ENCODE measurements at places on chromosomes 2 and 18.

DNA sequence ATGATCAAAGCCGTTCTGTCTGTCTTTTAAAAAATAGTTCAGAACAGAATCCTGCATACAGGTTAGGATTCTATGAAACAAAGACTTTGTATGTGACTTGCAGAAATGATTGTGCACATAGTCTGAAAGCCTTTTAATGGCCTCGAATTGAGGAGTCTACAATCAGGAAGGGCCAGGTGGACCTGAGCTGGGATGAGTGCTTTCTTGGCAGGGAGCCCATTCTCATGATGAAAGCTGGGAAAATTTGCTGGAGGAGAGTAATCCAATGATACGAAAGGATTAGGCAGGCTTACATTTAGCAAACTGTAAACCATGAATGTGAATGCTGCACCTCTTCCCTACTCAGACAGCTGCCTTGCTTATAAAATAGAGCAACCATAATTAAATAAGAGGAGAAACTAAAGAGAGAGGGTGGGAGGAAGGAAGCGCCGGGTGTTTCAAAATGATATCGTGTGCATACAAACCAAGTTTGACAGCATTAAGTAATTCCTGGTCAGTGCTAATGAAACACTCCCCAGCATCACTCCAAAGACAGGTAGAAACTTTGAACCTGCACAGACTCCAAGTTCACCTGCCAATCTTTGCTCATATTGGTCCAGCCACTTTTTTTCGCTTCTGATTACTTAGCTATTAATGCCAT, 23.7 kb upstream of the CXCR4 start:
- no peak for DNase-seq

DNA sequence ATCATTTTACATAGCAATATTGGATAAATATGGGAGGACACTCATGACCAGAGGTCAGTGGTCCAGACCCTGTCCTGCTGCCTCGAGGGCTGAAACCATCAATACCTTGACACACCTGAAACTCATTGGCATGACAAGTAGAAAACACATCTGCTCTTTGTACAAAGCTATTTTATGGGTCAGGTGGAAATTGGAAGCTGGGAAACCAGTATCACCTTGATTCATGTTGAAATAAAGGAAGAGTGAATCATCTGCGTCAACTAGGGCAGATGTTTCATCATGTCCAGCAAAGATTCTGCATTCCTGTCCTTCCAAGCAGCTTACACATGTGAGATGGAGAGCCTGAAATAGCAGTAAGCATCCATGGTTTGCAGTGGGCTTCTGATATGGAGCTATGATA, 80.0 kb upstream of the ERBB4 start:
- no peak for DNase-seq

DNA sequence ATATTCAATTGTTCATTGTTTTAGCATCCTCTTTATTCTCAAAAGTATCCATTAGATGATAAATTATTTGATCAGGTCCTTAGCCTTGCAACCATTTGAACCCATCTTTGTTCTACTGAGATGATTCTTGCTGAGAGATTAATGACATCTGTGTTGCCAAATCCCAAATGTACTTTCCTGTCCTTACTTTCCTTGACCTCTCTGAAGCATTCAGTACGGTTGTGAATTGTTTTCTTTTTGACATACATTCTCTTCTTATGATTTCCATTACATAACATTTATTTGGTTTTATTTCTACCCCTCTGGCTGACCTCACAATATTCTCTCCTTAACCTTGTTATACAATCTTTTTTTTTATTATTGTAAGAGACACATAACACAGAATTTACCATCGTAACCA, 1058.6 kb upstream of the CNTNAP5 start:
- DNase-seq, result no peak

GRCh38 chr2:65363879-65364666, 68.3 kb downstream of the SPRED2 start:
- DNase-seq, result no peak

DNA sequence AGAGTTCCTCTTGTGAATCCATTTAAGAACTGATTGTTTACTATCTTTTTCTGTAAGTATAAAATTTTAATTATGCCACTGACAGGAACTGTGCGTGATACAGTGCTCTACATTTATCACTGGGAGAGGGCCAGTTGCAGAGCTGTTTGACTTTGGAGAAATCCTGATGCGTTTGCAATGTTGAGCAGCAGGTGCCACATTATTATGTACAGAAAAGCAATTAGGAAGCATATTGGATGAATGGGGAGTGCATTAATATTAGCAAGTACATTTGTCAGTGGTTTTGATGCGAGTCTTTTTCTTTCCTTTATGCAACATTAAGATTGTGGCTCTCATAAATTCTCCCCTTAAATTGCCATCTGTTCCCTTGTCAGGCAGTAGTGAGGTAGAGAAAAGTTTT, 302.3 kb upstream of the FANCL start:
- no peak for DNase-seq

GRCh38 chr2:46936566-46936965, 21.0 kb upstream of the MCFD2 start:
- DNase-seq, result no peak

GRCh38 chr2:42844366-42844765, 52.0 kb upstream of the HAAO start:
- no peak for DNase-seq

- DNase-seq, result no peak
These were observed 463.2 kb downstream of the THSD7B start for GRCh38 chr2:137228566-137228965.

DNA sequence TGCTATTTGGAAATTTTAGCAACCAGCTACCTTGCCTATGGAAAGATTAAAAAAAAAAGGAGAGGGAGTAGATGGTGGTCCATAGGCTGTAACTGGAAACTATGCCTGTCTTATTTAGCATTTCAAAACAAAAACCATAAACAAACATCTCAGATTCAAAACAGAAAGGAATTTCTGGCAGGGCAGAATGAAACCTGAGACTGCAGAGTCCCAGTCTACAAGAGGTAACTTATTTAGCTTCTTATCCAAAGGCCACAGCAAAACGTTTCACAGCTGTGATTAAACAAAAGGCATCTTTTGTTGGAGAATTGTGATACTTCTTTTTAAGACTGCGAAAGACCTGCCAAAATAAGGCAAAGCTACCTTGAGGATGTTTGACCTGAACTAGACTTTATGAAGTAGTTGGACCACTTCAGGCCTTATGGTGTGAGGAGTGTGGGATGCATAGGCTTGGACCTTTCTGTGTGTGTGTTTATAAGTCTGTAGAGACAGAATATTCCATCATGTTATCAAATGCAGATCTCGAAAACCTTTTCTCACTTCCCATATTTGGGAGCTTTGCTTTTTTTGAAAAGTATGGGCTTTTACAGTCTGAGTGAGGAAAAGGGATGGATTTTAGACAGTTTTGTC, 11.0 kb downstream of the CRIM1 start:
- no peak for DNase-seq

DNA sequence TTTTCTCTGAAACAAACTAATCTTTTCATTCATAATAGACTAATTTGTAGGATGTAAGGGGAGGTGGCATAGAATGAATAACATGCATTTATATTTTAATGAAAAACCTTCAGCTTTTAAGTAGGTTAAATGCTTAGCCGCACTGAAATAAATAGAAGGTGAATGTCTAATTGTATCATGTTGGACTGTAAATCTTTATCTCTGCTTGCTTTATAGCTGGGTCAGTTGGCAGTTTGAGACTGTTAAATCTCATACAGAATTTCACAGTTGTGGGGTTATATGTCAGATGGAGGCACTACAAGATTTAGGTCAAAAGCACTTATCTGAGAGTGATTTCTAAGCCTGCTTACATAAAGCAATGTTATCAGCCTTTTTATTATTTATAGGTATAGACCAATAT, 174.7 kb upstream of the SIX3 start:
- no peak for DNase-seq

- no peak for DNase-seq
These were observed 421.7 kb upstream of the CDH20 start for GRCh38 chr18:60911504-60911903.

GRCh38 chr2:140164449-140164848, 1384.3 kb upstream of the NXPH2 start:
- DNase-seq, result no peak

- DNase-seq, result no peak
These were observed 156.3 kb upstream of the HS6ST1 start for GRCh38 chr2:128474962-128475361.

- no peak for DNase-seq
These were observed 307.5 kb downstream of the C1D start for GRCh38 chr2:67755156-67755882.

DNA sequence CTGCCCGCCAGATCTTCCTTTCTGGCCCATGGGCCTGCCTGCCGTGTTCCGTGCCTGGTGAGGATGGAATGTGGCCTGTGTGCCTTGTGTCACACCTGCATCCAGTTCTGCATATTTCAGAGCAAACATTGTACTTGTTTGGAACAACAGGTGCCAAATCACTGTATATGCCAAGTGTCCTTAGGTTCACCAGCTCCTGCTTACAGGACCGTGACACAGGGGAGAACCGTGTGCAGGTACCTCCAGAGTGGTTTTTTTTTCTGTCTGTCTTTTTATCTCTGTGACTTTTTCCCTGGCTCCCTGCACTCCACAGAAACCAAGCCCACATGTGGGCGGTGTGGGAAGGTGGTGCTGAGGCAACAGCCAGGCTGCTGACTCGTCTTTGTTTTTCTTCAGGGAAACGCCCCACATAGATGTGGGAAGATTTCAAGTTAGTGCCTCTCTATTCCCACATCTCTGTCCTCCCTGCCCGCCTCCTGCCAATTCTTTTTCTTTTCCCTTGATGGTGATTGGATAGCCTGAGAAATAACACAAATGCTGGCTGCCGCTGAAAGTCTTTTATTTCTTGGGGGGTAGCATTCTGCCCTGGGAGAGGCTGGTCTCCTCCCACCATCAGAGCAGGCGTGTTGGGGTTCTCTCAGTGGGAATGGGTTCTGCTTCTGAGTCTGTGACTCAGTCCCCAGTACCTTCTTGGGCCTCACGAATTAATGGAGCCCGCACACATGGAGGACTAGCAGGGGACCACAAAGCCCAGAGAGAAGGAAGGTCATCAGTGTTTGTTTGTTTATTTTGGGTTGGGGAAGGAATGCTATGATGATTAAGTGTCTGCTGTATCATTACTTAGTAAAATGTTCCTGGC, 21.4 kb downstream of the GRHL1 start:
- no peak for DNase-seq

- DNase-seq, result no peak
These were observed 35.3 kb downstream of the SH3BP4 start for GRCh38 chr2:234986876-234987720.

- no peak for DNase-seq
These were observed 133.6 kb downstream of the BCL2 start for GRCh38 chr18:63185984-63186383.

GRCh38 chr2:206287197-206287596, 12.7 kb downstream of the ZDBF2 start:
- no peak for DNase-seq

DNA sequence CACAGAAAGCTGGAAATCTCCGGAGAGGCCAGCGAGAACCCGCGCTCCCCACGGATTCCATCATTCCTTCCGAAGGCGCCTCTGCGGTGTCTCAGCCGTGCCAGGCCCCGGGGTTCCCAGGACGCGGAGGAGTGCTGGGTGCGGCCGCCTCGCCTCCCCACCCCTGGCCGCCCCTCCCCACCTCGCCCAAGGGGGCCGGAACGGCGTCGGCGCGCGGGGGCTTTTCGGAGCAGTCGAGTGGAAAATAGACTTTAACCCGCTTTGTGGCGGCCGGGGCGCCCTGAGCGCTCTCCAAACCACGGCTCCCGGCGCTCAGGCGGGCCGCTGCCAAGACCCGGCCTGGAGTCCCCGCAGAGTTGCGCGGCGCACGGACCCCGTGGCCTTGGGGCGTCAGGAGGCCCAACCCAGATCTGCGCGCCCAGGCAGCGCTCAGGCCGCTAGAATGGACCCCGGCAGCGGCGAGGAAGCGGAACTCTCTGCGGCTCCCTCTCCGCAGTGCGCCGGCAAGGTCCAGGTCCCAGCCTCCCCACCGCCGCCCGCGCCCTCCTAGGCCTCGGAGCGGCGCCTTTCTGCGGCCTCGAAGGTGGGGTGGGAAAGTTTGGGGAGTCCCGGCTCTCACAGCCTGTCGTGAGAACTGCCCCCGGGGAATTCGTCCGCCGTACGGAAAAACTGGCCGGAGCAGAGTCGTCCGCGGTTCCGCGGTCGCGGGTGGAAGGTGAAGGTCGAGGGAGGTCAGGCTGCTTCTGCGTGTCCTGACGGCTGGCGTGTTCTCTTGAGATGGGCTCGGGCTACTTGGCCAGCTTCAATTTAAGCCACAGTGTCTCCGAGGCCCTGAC, 1.2 kb upstream of the EMX1 start:
- no peak for DNase-seq

DNA sequence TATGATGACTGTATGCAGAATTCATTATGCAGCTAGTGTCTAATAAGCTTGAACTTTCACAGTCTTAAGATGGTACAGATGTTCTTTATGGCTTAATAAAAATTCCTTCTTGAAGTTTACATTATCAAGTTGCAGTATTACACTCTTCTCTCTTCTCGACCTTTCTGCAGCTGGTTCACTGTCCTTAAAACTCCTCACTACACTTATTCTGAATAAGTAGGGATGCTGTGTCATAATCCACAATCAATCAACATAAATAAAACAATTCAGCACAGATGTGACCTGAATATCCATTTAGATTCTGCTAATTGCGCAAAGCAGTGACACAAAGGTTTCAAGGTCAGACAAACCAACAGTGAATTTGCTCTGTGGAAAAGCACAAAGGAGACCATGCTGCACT, 356.8 kb downstream of the SUCLG1 start:
- no peak for DNase-seq

DNA sequence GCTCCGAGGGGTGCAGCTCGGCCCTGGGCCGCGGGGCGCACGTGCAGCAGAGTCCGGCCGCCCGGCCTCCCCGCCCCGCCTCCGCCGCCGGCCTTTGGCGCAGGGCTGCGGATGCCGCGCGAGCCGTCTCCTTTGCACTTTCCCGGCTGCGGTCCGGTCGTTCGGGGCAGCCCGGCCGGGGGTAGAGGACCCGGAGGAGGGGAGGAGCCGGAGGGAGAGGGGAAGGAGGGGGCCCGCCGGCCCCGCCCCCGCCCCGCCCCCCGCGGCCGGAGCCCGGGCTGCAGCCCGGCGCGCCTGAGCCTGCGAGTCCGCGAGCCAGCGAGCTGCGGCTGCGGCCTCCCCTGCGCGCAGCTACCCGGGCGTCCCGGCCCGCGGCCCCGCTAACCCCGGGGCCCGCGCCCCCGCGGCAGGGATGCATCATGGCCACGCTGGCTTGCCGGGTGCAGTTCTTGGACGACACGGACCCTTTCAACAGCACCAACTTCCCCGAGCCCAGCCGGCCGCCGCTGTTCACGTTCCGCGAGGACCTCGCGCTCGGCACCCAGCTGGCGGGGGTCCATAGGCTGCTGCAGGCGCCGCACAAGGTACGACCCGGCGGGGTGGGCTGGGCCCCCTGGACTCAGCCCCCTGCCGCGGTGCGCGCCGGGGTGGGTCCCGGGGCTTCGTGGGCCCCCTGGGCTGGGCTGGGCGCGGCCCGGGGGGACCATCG, at the start of gene FHOD3:
Gene FHOD3, plus strand, starts transcription at position 297 of the 709 bp plus-strand sequence. Its CDS starts 123 bp downstream, at position 420.
- DNase-seq, result no peak

DNA sequence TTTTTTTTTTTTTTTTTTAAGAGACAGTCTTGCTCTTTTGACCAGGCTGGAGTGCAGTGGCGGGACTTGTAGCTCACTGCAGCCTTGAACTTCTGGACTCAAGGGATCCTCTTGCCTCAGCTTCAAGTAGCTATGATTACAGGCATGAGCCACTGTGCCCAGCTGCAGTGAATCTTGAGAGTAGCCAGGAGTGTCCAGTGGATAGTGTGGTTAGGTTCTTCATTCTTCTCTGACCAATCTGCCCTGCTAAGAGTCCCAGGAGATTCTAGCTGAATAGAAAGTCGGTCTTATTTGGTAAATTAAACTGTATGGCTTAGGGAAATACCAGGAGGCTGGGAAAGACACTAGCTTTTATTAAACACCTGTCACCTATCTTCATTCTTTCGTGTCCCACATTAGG, 15.3 kb downstream of the USP39 start:
- DNase-seq, result no peak

- no peak for DNase-seq
These were observed 82.5 kb downstream of the TGFA start for GRCh38 chr2:70471129-70471528.
